GM18507 (cell line): ENCODE measurements at places on chromosomes 11 and 22.

GRCh38 chr11:2099516-2100349 lies 39.5 kb downstream of the IGF2 start:
- no peak for DNase-seq

- no peak for DNase-seq
Observed at GRCh38 chr11:11241284-11241683, 111.8 kb downstream of the CSNK2A3 start.

DNA sequence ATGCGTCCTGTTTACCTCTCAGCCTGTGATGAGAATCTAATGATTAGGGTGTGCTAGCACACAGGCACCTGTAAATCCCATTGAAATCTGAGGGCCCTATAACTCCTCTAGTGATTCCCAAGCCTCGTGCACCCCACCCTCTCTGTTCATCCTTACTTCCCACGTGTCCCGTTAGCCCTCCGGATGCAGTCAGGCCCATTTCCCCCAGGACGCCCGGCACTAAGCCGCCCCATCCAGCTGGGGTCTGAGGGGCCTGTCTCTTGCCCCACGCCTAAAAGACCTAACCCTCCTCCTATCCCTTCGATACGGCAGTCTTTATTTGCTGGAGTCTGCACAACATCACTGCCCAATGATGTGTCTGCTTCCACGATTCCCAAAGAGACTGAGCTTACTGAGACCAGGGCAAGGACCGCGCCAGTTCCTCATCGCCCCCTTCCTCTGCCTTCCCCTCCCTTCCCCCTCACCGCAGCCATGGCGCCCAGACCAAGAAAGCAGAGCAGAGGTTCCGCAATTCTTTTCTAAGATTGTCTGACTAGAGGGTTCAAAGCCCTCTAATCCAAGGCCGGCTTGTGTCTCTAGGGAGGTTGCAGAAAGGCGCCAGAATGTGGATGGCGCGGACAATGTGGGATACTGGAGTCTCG lies 1.1 kb upstream of the FADS2 start:
- no peak for DNase-seq

- DNase-seq = no peak
Observed at GRCh38 chr11:69647390-69647748, 6.4 kb downstream of the CCND1 start.

- no peak for DNase-seq
Observed at GRCh38 chr11:85955531-85955930, 100.3 kb downstream of the CCDC83 start.

DNA sequence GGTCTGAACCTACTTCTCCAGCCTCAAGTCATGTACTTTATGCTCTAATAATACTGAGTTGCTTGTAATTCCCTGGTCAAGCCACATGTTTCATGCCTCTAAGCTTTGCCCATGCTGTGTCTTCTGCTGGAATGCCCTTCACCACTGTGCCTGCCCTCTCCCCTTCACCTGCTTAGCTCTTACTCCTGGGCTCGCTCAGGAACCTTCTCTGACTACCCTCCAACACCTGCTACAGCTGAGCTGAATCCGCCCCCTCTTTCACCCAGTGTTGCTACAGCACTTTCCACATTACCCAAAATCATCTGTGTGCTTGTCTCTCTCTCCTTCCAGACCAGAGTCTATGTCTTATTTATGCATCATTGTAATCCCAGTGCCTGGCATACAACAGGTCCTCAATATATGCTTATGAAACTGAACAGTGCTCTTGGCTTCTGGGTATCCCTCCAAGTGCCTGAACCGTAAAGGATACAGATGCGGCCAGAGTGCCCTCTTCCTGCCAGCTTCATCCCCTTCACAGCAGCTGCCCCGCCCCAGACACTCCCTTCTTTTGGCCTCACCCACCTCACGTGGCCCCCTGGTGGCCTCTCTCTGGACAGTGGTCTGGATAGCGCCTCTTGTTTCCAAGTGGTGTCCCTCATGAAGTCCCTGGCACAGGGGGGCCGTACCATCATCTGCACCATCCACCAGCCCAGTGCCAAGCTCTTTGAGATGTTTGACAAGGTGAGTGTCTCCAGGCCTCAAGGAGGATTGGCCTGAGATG lies 7.1 kb downstream of the ABCG4 start:
- no peak for DNase-seq

DNA sequence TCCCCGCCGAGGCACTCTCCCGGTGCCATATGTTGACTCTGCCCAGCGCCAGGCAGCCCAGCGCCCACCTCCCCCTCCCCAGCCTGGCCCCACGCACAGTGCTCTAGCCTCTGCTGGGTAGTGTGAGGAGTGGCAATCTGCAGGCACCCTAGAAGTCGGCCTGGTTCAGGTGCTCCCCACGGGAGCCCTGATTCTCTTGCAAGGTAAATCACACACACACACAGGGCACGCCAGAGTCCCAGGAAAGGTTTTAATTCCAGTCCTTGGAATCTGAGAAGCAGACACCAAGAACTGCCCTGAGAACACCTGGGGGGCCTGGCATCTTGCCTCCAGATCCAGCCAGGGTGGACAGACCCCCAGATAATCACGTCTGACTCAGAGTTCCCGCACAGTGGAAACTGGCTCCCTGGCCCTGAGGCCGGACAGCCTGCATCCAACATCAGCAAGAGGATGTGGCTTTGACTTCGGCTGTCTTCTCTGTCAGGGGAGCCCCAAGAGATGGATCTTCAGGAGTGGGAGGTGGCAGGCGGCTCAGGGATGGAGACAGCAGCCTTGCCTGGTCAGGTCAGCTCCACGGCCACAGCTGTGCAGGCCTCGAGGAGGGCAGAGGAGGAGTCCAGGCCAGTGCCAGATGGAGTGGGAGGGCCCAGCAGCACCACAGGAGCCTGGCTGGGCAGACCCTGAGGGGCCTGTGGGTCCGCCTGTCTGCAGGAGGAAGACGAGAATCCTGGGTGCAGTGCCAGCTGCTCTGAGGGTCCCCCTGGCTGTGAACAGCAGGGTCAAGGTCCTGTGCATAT lies 1.1 kb upstream of the RIN1 start:
- DNase-seq = no peak

- DNase-seq = no peak
Observed at GRCh38 chr11:57638811-57639320, 10.8 kb downstream of the YPEL4 start.

DNA sequence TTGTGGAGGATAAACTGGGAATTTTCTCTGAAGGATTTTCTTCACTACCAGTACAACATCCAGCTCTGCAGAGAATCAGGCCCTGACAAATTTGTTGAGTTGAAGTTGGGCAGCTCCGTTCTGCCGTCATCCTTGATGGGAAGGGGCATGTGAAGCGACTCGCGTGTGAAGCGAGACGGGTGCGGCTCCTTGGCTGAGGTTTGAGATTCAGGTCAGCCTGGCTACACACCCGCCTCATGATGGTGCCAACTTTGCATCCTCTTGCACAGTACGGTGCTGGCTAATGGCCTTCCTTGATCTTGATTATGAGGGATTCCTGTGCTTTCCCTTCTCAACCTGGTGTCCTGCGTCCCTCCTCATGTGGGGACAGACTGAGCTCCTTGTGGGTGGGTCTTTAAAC lies 19.7 kb upstream of the CDC42EP2 start:
- no peak for DNase-seq

- DNase-seq = peak; percentile 23
Observed at GRCh38 chr22:30005213-30005857, 74.9 kb upstream of the HORMAD2 start.

DNA sequence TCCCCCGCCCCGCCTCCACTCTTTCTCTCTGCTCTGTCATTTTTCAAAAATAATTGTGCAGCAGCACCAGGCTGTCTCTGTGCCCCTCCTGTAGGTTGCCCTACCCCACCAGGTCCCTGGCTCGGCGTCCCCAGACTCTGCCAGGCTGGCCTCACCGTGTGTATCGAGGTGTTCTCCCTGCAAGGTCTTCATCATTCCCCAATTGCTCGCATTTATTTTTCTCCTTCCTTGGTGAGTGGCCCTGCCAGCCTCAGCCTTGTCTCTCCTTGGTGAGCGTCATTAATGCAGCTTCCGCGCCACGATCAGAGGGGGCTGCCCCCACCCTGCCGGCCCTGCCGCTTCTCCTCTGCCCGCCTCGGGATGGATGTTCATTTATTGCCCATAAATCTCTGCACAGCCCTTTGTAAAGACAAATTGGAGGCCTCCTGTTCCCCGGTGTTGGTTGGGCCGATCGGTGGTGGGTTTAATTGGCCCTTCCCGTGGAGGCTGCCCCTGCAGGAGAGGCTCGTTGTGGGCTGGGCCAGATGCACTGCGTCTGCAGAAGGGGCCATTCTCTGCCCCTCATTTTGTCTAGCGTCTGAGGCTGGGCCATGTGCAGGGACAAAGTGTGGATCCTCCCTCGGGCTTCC lies 33.2 kb downstream of the RTN4R start:
- DNase-seq = no peak

DNA sequence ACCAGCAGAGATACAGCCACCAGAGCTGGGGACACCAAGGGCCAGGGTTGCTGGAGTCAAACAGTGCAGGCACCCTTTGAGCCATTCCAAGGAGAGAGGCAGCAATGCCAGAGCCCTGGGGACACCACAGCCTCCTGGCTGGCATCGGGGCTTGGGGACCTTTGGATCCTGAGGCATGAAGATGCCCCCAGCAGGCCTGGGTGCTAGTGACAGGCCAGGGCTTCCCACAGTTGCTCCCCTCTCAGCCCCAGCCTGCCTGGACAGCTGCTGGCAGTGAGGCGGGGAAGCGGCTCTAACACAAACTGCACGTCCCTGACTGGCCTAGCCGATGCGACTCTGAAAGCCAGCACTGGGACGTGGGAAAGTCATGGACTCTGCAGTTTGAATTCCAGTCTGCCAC lies 2.7 kb downstream of the CD5 start:
- no peak for DNase-seq

- DNase-seq = no peak
Observed at GRCh38 chr11:64810891-64811272, 531 bp upstream of the MEN1 start.

DNA sequence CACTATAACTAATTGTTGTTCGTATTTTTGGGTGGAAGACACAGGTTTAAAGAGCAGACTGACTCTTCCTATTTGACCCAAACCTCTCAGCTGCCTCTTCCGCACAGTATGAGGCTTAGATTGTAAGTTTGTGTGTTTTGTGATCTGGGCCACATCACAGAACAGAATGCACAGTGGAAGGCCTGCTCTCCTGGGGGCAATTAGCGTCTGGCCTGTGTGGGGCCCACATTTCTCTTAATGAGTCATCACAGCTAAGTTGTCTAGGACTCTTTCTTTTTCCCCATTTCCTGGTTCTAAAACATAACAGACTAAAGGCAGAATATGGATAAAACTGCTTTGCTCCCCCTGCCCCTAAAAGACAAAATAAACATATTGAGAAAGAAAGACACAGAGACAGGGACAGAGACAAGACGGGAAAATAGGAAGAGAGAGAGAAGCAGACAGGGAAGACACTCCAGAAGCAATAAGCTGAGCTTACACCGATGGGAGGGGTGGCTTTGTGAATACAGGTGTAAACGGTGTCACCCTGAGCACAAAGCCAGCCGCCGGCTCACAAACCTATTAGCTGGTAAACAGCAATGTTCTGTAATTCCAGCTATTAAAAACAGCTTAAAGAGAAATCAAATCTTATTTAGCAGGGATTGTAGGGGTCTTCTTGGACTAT lies 127.4 kb upstream of the OPCML start:
- no peak for DNase-seq

DNA sequence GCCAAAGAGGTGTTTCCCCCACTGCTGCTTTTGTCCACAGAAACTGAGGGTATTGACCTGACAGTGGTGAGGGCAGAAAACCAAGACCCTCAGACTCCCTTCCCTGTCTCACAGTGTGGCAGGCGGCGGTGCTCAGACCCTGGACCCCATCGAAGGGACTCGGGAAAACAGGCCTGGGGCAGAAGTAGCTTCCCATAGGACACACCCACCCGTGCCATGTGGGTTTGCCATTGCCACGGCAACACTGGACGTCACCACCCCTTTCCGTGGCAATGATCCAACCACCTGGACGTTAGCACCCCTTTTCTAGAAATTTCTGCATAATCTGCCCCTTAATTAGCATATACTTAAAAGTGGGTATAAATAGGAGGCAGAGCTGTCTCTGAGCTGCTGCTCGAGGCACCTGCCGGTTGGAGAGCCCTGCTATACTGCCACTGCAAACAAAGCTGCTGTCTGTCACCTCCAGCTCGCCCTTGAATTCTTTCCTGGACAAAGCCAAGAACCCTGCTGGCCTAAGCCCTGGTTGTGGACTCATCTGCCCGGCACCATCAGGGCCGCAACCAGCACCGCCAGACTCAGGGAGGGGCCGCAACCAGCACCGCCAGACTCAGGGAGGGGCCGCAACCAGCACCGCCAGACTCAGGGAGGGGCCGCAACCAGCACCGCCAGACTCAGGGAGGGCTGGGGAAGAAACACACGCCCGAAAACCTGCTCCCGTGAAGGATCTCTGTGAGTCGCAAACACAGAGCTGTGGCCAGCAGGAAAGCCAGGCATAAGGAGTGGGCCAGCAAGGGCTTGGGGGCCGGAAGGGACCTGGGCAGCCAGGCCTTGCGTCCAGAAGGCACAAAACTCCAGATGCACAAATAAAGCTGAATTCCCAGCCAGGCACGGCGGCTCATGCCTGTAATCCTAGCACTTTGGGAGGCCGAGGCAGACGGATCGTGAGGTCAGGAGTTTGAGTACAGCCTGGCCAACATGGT lies 10.4 kb downstream of the MLC1 start:
- DNase-seq = no peak

GRCh38 chr11:110728476-110728875 lies 16.2 kb upstream of the ARHGAP20 start:
- DNase-seq = no peak

DNA sequence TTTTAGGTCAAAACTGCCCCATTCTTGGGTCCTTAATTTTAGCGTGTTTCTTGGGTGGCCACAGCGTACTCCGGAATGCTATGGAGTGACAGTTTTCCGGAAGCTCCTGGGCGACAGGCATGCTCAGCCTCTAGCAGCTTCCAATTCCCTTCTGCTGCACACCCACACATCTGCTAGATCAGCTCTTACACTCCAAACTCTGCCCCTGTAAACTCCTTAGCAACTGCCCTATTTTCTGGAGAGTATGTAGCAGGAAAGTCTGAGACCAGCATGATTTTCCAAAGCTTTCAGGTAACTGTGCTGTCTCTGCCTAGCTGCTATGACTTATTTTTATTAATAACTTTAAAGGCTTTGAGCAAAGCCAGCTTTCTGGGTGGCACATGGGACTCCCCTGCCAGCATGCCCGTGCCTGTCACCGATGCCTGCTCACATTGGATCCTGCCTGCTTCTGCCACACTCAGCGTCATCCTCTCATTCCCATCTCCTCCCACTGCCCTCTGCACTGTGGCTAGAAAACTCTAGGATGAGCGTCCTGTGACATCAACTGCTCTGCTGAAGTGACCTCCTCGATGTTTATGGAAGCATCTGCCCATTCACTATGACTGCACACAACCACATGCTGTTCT lies 17.3 kb downstream of the TOLLIP start:
- no peak for DNase-seq

DNA sequence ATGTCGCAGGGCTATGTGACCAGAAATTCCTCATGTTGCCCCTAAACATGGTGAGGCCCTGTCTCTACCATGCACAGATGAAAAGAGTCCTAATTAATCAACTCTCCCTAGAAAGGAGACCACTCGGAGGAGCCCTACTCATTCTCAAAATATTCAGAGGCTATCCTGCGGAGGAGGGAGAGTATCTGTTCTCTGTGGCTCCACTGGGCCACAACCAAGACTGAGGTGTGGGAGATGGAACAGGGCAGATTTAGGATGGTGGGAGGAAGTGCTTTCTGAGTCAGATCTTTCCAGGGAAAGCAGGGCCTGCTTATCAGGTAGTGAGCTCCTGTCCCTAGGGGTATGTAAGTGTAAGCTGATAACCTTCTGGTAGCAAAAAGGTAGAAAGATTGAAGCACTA lies 37.0 kb upstream of the PRDM11 start:
- DNase-seq = no peak

- DNase-seq = no peak
Observed at GRCh38 chr11:24171869-24172268, 325.0 kb upstream of the LUZP2 start.

- DNase-seq = no peak
Observed at GRCh38 chr11:596374-596773, 19.4 kb downstream of the IRF7 start.
